ENCODE measurements at places on chromosomes 3 and 15.

- DNase-seq, result peak; percentile 35
These were observed 22.9 kb upstream of the SLC4A7 start for GRCh38 chr3:27507111-27507510.

GRCh38 chr3:17979911-17980310 is 237.5 kb upstream of the TBC1D5 start:
- no peak for DNase-seq

GRCh38 chr15:79900087-79900486 is 3.3 kb upstream of the MTHFS start:
- DNase-seq, result no peak

DNA sequence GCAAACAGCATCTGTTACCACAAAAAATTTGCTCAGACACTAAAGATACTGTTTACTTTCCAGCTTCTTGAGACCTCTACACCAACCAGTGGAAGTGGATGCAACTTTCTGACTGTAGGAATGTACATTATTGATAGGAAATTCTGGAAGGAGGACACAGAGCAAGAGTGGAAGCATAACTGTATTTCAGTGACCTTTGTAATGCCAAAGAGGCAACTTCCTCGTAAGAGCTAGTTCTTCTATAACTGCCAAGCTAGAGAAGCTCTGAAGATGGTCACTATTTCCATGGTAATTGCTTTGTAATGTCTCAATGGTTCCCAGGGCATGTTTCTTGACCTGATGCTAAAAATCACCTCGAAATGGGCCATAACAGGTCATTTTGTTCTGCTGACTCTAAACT is 96.3 kb upstream of the SLC2A2 start:
- no peak for DNase-seq

DNA sequence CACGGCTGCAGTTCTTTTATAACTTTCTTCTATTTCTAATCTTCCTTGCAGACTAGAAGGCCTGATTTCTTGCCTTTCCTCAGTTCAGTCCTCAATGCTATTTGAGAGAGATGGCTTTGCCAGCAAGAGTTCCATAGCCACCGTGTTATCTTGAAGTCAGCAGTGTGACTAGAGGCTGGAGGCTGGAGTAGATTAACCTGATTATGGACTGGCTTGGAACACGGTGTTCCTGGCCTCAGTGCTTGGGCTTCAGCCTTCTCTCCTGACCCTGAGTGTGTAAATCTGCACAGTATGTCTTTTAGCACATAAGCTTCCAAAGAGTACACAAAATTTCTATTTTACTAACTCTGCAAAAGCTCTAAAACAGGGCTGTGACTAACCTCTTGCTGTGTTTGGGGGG is 61.4 kb downstream of the CCDC54 start:
- DNase-seq, result no peak

DNA sequence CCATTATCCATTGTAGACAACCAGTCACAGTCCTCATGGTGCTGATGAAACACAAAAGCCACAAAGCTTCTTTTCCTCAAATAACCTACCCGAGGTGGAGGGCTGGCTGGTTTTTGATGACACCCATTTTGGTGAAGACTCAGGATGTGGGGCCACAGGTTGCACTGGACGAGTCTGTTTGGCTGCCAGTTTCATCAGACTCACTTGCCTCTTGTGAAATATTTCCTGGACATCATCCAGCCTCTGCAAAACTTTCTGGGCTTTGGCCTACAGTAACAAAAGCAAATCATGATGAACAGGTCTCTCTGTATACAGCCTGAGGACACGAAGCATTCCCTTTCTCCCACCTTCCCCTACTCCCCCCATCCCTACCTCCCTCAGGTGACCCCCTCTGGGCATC is 42.2 kb downstream of the B3GNT5 start:
- DNase-seq, result peak; percentile 96

- DNase-seq, result peak; percentile 97
These were observed 45.8 kb upstream of the SEC13 start for GRCh38 chr3:10366651-10367101.

DNA sequence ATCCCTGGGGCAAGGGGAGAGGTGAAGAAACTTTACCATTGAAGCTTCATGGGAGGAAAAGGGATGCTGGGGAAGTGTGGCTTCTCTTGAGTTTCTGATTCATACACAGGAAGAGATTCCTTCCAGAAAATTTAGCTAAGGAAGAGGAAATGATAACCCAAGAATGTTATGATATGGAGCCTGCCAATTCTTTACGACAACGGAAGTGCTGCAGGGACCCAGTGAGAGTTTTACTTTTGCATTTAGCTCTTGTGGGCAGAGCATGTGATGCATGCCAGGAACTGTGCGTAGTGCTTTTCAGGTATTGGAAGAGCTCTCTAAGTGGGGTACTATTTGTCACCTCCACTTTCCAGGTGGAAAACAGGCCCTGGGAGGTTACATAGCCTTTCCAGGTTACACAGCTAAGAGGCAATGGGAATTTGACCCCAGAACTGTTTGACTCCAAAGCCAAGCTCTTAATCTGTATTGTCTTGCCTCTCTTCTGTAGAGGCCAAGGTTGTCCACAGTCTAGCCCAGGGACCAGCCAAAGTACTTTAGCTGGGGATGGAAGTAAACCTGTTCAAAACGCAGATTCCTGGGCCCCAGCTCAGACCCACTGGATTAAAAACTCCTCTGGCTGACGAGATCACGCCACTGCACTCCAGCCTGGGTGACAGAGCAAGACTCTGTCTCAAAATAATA is 23.0 kb downstream of the CMTM7 start:
- DNase-seq, result peak; percentile 94

All from fibroblast of pulmonary artery (primary cell).